ENCODE measurements at places on chromosomes 11 and 22.
A peak's percentile ranks its signal among the peaks of the same experiment; 100 is the strongest.

DNA sequence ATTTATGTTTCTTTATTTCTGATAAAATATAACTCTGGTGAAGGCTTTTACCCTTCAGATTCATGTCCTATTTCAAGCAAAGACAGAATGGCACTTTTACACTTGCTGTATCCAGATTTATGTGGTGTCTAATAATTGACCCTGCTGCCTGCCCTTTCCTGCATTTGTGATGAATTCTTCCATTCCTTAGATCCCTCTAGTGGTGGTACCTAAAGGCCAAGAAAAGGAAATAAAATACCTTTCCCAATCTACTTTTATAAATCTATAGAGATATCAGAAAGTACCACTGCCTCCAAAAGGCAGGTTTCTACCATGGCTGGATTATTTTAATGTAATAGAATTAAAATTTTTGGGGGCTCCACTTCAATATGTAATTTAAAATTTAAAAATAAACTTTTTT is 34.2 kb downstream of the CCDC81 start:
- DNase-seq = no peak

DNA sequence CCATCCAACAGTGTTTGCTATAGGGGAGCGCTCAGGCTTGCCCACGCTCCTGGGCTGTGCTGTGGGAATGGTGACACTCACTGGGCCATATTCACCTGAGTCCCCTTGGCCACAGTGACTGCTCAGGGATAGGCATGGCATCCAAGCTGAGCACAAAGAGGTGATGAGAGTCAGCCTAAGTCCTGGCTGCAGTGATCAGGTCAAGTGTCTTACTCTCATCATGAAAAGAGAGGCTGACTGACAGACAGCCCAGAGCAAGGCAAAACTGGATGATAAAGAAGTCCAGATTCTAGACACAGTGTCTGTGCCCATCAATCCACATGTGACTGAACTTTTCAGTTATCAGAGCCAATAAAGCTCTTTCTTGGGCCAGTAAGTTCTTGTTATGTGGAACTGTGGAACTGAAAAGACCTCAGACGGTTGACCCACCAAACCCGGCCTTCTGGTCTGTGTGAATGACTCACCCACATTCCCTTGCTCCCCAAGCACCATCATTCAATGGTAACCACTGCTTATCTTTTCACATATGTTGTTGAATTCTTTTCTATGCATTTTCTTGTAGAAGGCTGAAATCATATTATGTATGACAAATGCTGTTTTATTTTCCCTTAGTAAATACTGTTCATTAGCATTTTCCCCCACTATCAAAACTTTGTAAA is 43.2 kb upstream of the YPEL1 start:
- DNase-seq = peak; percentile 17

- no peak for DNase-seq
Measured at GRCh38 chr11:126599217-126599897, 243.9 kb downstream of the ST3GAL4 start.

DNA sequence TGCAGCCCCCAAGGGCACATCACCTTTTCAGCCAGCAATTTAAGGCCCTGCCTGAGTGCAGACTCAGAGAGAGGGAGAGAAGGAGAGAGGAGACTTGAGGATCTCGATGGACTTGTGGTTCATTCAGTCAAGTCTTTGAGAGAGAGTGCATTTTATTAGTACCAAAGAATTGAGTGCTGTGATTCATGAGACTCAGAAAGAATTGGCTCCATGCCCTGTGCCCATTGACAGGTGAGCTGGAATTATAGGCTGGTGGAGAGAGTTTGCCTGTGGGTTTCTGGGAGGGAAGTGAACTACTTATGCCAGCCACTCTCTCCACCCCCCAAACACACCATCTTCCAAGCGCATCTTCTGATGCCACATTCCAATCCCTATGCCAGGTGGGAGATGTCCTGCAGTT is 236.8 kb downstream of the MN1 start:
- DNase-seq = no peak

- DNase-seq = peak; percentile 79
Measured at GRCh38 chr11:120235024-120235628, 4.8 kb upstream of the POU2F3 start.

DNA sequence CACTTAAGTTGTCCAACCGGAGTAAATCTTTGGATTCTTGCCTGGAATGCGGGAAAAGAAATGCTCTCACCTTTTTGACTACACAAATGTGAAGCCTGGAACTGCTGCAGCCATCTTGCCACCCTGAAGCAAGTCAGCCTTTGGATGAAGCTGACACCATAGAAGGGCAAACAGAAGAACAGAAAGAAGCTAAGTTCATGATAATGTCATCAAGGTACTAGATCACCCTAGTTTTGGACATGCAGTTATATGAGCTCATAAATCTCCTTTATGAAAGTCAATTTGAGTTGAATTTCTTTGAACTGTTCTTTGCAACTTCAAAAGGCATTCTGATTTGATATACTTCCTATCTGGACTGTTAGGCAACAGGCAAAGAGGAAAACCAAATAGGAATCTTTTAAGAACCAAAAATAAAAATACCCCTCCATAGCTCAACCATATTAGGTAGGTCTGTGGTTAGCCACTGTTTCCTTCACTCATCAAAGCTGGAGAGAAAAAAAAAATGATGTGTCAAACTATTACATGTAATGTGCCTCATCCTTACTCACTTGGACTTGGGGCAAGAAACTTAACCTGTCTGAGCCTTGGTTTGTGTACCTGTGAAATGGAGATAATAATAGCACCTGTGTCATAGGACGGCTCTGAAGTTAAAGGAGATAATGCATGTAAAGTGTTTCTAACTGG is 91.9 kb downstream of the WT1 start:
- no peak for DNase-seq

GRCh38 chr11:2752923-2753322 is 53.1 kb upstream of the KCNQ1OT1 start:
- DNase-seq = peak; percentile 77

GRCh38 chr11:22581354-22582150 is 44.1 kb downstream of the FANCF start:
- DNase-seq = no peak

GRCh38 chr22:36015811-36016529 is 12.7 kb downstream of the RBFOX2 start:
- DNase-seq = no peak

DNA sequence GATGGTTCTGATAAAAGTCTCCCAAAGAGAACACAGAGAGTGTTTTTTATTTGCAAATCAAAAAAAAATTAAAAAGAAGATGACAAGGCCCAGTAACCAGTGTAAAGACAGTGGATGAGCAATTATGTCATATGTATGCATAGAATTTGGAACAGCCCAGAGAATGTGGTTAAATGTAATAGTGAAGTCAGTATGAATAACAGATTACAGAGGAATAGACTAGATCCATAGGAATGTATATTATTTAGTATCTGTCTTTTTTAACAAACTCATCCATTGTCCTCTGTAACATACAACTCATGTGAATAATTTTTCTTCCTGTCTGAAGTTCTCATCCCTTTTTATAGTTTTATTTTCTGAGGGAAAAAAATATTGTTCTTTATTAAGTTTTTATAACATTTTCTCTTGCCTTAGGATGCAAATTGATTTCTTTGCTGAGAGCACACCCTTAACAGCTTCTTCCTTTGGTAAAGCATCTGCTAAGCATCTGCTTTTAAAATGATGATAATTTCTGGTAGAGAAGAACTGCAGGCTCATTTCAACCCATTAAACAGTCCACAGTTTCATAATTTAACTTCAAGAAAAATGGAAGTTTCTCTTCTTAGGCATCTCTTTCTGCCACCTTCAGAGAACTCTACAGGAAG is 266.5 kb upstream of the MTNR1B start:
- DNase-seq = no peak

DNA sequence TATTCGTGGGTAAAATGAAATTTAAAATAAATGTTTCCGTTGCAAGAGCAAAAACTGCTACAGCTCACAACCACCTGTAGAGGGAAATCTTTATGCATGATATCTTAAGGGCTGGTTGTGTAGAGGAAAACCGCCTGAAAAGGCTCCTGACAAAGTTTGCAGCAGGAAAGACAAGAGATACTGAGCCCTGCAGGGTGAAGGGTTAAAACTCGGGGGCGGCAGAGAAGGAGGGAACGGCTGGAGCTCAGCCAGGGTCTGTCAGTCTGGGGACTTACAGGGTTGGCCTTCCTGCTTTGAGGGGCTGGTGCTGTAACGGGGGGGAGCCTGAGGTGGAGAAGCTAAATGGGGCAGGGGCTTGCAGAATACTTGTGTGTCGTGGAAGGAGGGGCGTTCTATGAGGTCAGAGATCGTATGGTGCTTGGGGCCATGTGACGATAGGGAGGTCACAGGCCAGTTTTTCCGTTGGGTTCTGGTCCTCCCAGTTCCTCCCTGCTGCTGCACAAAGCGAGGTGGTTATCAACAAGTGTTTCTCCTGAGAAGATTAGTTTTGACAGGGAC is 122.9 kb upstream of the HSD17B12 start:
- no peak for DNase-seq

DNA sequence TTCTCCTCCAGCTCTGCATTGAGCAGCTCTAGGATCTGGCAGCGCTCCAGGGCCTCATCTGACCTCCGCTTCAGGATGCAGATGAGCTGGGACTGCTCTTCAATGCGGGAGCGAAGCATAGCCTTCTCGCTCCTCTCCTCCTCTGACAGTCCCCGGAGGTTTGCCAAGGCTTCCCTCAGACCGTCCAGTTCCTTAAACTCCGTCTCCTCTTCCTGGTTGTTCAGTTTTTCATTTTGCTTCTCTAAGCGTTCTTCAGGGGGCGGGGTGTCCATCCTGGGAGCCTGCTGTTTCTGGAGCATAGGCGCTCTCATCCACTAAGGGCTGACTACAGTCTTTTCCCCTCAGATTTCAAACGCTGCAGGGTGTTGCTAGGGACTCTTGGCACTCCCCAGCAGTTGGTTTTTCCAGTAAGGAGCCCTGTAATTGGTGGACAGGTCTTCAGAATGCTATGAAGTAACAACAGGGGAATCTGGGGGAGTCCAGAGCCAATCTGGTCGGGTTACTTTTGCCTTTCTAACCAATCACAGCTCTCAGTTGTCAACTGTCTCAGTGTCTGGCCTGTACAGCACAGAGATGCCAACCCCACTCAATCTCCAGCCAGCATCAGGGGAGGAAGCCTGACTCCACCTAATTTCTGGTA is at the start of gene CCDC89:
Gene CCDC89 (minus strand): TSS at position 376 of the 640 bp plus-strand sequence. CDS start 65 bp downstream, at position 311.
- peak; percentile 25 for DNase-seq

DNA sequence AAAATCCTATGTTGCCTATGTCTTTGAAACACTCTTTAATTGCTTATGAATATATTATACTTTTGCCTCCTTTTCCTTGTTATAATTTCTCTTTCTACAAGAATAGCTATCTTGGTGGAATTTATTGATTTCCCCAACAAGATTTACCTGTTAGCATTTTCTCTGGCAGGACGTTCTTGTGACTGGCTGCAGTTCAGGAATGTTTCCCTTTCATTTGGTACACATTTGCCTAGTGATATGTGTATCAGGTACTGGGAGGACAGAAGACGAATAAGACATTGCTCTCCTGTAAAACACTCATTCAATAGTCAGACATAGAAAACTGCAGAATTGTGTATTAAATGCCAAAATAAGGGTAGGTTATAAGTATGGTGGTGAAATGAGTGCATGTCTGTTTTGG is 279.9 kb downstream of the FAT3 start:
- DNase-seq = no peak

GRCh38 chr11:75874684-75875341 is 59.8 kb downstream of the UVRAG start:
- DNase-seq = no peak

DNA sequence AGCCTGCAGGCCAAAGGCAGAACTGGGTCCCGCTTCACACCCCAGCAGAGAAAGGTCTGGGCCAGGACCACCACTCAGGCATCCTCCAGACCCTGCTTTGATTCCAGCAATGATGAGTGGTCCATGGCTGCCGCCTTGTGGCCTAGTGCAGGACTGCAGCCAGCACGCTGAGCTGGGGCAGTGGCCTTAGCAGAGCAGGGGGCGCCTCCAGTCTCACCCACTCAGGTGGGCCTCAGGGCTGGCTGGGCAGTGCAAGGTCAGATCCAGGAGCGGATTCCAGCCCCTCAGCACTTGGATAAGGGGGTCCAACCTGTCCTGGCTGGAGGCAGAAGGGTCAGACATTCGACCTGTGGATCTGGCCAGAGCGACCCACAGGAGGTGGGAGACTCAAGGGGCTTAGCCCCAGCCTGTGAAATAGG is 9.6 kb upstream of the PDE2A start:
- peak; percentile 33 for DNase-seq

- DNase-seq = no peak
Measured at GRCh38 chr11:27231530-27231929, 131.5 kb downstream of the CCDC34 start.

DNA sequence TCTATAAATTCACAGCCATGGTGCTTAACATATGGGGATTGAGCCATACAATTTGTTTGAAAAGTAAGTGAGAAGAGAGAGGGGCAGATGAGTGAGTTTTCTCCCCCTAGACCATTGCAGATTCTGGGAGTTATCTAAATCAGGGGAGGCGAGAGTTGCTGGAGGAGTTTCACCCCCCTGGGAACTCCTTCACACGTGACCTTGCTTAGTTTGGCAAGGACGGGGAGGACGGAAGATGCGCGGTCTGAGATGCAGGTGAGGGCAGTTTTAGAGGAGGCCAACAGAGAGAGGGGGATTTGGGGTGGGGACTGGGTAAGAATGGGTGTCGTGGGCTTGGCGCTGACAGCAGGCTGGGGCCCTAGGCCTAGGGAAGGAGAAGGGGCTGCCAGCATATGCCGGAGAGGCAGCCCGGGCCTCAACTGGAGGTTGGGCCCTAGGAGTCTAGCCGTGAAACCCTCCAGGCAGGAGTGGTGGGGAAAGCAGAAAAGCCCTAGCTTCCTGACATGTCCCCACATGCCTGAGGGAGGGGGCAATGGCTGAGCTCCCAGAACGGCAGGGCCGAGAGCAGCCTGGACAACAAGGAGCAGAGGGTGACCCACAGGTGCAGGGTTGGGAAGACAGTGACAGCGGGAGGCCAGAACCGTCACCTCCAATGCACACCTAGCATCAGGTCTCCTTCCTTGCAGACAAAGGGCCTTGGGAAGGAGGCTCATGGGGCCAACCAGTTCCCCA is 63.9 kb downstream of the ELFN2 start:
- DNase-seq = no peak

- DNase-seq = no peak
Measured at GRCh38 chr22:45067731-45068130, 57.9 kb upstream of the PHF21B start.

- DNase-seq = no peak
Measured at GRCh38 chr11:36077886-36078685, 134.2 kb downstream of the LDLRAD3 start.

DNA sequence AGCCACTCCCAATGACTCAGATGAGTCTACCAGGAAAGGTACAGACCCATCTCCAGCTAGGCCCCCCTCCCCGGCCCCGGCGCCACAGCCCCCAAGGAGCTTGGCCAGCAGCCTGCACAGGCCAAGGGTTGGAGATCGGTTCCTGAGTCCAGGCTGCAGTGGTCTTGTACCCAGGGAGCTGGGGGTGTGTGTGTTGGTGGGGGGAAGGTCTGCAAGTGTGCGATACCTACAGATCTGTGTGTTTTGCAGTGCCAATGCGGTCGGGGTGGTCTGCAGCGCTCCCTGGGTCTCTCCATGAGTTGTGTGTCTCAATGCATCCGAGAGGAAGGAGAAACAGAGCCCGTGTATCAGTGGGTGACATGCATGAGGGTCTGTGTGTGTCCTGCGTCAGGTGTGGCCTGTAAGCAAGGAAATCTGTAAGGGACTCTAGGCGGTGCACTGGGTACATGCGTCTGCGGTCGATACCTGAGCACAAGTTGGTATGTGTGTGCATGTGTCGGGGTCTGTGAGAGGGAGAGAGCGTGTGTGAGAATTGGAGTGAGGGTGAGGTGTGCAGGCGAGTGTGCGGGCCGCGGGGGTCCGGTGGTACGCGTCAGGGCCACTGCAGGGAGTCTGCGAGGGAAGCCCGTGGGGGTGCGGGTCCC is 645 bp downstream of the CDC42BPG start:
- peak; percentile 25 for DNase-seq

GRCh38 chr11:35308157-35308556 is 111.2 kb downstream of the SLC1A2 start:
- peak; percentile 36 for DNase-seq
